ENCODE measurements at places on chromosomes 2 and 18. TPM values are rescaled to one million over a fixed set of nuclear protein-coding genes. Genes with fewer than 3 reads are reported as not detected.
A peak's percentile ranks its signal among the peaks of the same experiment; 100 is the strongest.

- no peak overlapping the region for H3K4me3 ChIP-seq
- DNase-seq = no peak
- H3K4me1 ChIP-seq = no peaks in the 10 kb centered on the region
- H3K27me3 ChIP-seq = no peaks in the 10 kb centered on the region
- H3K27ac ChIP-seq = no peak overlapping the region
Measured at GRCh38 chr2:136226903-136227302, 109.0 kb upstream of the CXCR4 start.

The KCNF1 gene
- total RNA-seq = 5.3 TPM

- no peaks in the 10 kb centered on the region for H3K36me3 ChIP-seq
- DNase-seq = no peak
- H3K27ac ChIP-seq = no peak overlapping the region
- no peaks in the 10 kb centered on the region for H3K4me1 ChIP-seq
- H3K4me3 ChIP-seq = no peak overlapping the region
Measured at GRCh38 chr2:149924549-149925213, 337.1 kb upstream of the MMADHC start.

GRCh38 chr18:24075767-24076597 lies 61.4 kb downstream of the TTC39C start:
- no peaks in the 10 kb centered on the region for H3K27me3 ChIP-seq
- no peaks in the 10 kb centered on the region for H3K4me1 ChIP-seq
- H3K4me3 ChIP-seq = no peak overlapping the region
- H3K27ac ChIP-seq = no peak overlapping the region

The CD207 gene
- total RNA-seq = not detected

DNA sequence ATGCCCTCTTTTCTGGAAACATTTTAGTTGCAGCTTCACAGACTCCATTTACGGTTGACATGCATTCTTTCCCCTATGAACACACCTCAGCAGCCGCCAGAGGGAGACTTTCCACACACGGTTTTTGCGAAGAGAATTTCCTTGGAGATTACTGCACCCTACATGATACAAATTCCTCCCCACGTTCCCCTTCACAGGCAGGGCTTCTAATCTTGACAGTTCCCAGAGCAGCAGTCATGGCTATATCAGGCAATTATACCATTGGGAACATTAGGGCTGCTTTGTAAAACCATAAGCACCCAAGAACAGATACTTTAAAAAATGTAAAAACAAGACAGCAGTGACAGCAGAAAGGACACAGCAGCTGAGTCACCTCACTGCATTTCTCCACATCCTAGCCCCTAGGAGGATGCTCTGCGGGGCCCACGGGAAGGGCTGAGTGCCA lies 253.8 kb downstream of the TGIF1 start:
- no peaks in the 10 kb centered on the region for H3K36me3 ChIP-seq
- peak; percentile 62 for DNase-seq
- H3K4me1 ChIP-seq = no peaks in the 10 kb centered on the region

DNA sequence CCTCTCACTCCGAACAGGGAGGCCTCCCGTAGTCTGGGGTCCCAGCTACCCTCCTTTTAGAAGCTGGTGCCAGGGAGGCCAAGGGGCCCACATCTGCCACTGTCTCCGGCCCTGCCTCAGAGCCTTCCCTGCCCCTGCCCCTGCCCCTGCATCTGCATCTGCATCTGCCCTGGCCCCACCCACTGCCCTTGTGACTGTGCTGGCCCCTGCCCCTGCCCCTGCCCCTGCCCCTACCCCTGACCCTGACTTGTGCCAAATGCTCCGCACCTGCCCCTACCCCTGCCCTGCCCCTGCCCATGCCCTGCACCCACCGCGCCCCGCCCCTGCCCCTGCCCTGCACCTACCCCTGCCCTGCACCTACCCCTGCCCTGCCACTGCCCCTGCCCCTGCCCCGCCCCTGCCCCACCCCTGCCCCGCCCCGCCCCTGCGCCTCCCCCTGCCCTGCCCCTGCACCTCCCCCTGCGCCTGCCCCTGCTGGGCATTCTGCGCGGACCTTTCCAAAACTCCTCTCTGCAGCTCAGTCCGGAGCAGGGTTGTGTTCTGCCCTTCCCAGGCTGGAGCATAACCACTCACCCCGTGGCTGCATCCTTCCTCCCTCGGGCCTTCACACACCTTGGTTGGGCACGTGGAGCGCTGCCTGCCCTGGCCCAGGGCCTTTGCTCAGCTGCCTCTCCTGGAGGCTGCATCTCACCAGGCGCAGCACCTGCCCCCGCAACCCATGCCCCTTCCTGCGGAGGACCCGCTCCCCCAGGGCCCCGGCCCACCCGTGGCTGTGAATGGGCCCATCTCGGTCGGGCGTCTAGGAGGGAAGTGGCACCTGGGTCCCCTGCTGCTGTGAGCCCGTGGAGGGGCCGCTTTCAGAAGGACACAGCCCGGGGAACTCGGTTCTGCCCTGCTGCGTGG lies 5.4 kb downstream of the SNTG2 start:
- DNase-seq = no peak
- peaks cover 13% of the 10 kb centered on the region for H3K4me1 ChIP-seq
- no peaks in the 10 kb centered on the region for H3K36me3 ChIP-seq
- no peak overlapping the region for H3K27ac ChIP-seq
- H3K4me3 ChIP-seq = no peak overlapping the region

GRCh38 chr2:64331849-64332699 lies 121.9 kb upstream of the LGALSL start:
- no peak overlapping the region for H3K4me3 ChIP-seq
- H3K4me1 ChIP-seq = peaks cover 8% of the 10 kb centered on the region
- H3K27me3 ChIP-seq = no peaks in the 10 kb centered on the region
- no peak overlapping the region for H3K27ac ChIP-seq
- no peaks in the 10 kb centered on the region for H3K36me3 ChIP-seq

GRCh38 chr2:224032283-224032682 lies 6.8 kb downstream of the SERPINE2 start:
- H3K36me3 ChIP-seq = no peaks in the 10 kb centered on the region
- H3K4me3 ChIP-seq = no peak overlapping the region
- DNase-seq = no peak
- no peak overlapping the region for H3K27ac ChIP-seq
- H3K27me3 ChIP-seq = no peaks in the 10 kb centered on the region

The LRRC30 gene
- not detected for total RNA-seq

- no peak overlapping the region for H3K4me3 ChIP-seq
- no peaks in the 10 kb centered on the region for H3K27me3 ChIP-seq
- H3K36me3 ChIP-seq = no peaks in the 10 kb centered on the region
- no peak for DNase-seq
Measured at GRCh38 chr18:34796035-34796657, 86.0 kb downstream of the DTNA start.

- H3K4me1 ChIP-seq = peaks cover 20% of the 10 kb centered on the region
- H3K27me3 ChIP-seq = no peaks in the 10 kb centered on the region
- no peak overlapping the region for H3K4me3 ChIP-seq
- no peaks in the 10 kb centered on the region for H3K36me3 ChIP-seq
- no peak overlapping the region for H3K27ac ChIP-seq
Measured at GRCh38 chr2:120108749-120109148, 95.9 kb downstream of the EPB41L5 start.

DNA sequence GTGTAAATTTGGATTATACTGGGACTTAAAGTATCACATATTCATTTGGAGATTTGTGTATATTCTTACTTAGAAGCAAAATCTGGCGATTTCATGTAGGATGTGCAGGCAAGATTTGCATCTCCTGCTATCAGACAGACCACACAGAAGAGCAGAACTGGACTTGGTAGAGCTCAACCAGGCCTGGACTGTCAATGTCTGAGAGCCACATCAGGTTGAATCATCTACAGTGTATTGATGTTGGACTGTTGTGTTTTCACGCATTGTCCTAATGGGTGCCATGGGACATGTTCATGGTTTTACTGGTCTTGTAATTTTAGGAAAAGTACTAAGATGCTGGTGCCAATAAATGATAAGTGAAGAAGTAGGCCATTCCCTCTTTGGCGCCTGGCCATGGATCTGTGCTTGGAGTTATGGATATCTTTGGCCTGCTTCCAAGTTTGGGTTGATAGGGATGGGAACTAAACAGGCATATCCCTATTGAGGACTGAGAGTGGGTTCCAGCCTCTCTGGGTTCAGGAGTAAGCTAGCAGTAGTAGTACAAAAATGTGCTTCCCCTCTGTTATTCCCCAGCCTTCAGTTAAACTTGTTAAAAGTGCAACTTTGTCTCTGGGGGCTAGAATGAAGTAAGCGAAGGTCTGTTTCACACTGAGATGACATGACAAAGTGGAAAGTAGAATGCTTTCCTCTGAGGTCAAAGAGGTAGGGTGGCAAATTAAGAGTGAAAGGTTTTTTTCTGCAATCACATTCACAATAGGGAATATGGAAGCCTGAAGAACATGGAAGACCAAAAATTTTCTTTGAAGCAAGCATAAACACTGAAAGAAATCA lies 49.2 kb upstream of the NEMP2 start:
- no peak overlapping the region for H3K4me3 ChIP-seq
- peaks cover 2% of the 10 kb centered on the region for H3K4me1 ChIP-seq
- no peak overlapping the region for H3K27ac ChIP-seq
- H3K27me3 ChIP-seq = no peaks in the 10 kb centered on the region
- DNase-seq = no peak

The ZNG1B gene
- 42.3 TPM for total RNA-seq

GRCh38 chr18:42706618-42707017 lies 408.9 kb downstream of the RIT2 start:
- H3K27ac ChIP-seq = no peak overlapping the region
- no peak overlapping the region for H3K4me3 ChIP-seq
- DNase-seq = peak; percentile 9
- H3K27me3 ChIP-seq = no peaks in the 10 kb centered on the region
- no peaks in the 10 kb centered on the region for H3K36me3 ChIP-seq
- H3K4me1 ChIP-seq = no peaks in the 10 kb centered on the region

- peaks cover 80% of the 10 kb centered on the region for H3K27me3 ChIP-seq
- peaks cover 42% of the 10 kb centered on the region for H3K4me1 ChIP-seq
- H3K27ac ChIP-seq = no peak overlapping the region
- H3K36me3 ChIP-seq = no peaks in the 10 kb centered on the region
Measured at GRCh38 chr2:174332217-174332963, 2.4 kb upstream of the SP9 start.

GRCh38 chr2:38713338-38713737 lies 37.8 kb downstream of the SRSF7 start:
- H3K36me3 ChIP-seq = no peaks in the 10 kb centered on the region
- H3K4me3 ChIP-seq = no peak overlapping the region
- no peaks in the 10 kb centered on the region for H3K27me3 ChIP-seq
- peaks cover 7% of the 10 kb centered on the region for H3K4me1 ChIP-seq
- no peak for DNase-seq

- H3K4me3 ChIP-seq = no peak overlapping the region
- no peaks in the 10 kb centered on the region for H3K36me3 ChIP-seq
- no peak overlapping the region for H3K27ac ChIP-seq
- no peaks in the 10 kb centered on the region for H3K27me3 ChIP-seq
- DNase-seq = no peak
Measured at GRCh38 chr18:9839853-9840252, 45.9 kb upstream of the TXNDC2 start.

DNA sequence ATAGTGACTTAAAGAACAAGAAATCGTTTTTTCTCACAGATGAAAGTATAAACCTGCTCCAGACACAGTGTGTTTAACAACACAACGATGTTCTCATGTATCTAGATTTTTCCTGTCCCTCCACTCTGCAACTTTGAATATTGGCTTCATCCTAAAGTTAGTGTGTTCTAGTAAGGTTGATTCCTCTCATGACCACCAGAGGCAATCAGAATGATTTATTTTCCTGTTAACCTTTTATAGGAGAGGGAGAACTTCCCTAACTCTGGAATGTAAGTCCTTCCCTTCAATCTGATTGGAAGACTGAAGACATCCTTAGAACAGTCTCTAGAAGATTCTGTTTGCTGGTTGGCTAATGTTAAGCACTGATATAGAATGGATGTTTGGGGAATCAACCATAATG lies 41.0 kb upstream of the TAF4B start:
- H3K27ac ChIP-seq = no peak overlapping the region
- no peak for DNase-seq
- no peaks in the 10 kb centered on the region for H3K36me3 ChIP-seq
- no peaks in the 10 kb centered on the region for H3K27me3 ChIP-seq

GRCh38 chr2:109067631-109068125 lies 61.3 kb upstream of the SH3RF3 start:
- H3K27ac ChIP-seq = no peak overlapping the region
- H3K4me3 ChIP-seq = no peak overlapping the region
- H3K36me3 ChIP-seq = no peaks in the 10 kb centered on the region
- DNase-seq = no peak
- H3K27me3 ChIP-seq = no peaks in the 10 kb centered on the region

DNA sequence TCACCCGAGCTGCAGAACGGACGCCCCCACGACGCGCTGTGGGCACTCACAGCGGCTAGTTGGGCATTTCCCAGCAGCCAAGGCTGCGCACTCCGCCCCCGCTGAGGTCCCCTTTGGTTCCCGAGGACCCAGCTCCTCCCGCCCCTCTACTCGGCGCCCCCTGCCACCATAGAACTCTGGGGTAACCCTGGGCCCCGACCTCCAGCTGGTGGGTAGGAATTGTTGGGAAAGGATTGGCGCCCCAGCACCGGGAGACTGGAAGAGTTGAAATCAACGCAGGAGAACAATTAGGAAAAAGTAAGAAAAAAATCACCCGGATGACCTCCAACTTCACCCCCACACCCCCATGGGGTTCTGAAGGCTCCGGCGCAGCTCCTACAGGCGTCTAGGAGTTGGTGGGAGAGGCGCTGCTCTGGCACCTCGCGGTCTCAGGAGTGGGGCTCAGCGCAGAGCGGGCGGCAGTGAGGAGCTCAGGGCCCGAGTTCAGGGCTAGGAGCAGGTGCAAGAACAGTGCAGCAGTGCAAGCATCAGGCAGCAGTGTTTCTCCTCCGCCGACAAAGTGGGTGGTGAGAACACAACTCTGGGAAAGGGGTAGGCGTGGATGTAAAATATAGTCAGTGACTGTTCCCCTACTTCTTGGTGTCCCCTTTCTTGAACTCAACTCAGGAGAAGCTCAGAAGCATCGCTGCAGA lies 14.0 kb downstream of the POU3F3 start:
- no peak overlapping the region for H3K4me3 ChIP-seq
- H3K27ac ChIP-seq = no peak overlapping the region
- peaks cover 56% of the 10 kb centered on the region for H3K27me3 ChIP-seq
- no peaks in the 10 kb centered on the region for H3K36me3 ChIP-seq
- no peak for DNase-seq

The CDK5R2 gene
- 0.78 TPM for total RNA-seq

DNA sequence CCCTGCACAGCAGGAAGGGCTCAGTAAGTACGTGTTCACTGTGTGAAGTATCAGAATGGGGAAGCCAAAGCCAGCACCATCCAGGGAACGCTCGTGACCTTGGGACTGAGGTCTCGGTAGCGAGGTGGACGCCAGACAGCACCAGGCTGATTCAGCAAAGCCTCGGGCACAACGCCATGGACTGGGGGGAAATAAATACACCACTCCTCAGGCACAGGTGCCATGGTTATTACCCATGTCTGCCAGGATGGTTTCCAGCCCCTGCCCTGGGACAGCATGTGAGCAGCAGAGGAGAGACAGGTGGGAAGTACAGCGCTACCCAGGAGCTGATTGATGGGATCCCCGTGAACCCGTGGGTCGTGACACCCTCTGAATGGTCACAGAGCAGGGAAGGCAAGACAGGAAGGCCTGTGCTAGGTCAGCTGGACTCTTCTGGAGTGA lies 53.0 kb downstream of the REEP1 start:
- peak; percentile 74 for DNase-seq
- H3K4me1 ChIP-seq = peaks cover 13% of the 10 kb centered on the region
- no peaks in the 10 kb centered on the region for H3K27me3 ChIP-seq
- H3K36me3 ChIP-seq = no peaks in the 10 kb centered on the region

All from body of pancreas (tissue), 4 donors.